ENCODE measurements at places on chromosomes 2 and 18. TPM values are rescaled to one million over a fixed set of nuclear protein-coding genes. Genes with fewer than 3 reads are reported as not detected.
A peak's percentile ranks its signal among the peaks of the same experiment; 100 is the strongest.

DNA sequence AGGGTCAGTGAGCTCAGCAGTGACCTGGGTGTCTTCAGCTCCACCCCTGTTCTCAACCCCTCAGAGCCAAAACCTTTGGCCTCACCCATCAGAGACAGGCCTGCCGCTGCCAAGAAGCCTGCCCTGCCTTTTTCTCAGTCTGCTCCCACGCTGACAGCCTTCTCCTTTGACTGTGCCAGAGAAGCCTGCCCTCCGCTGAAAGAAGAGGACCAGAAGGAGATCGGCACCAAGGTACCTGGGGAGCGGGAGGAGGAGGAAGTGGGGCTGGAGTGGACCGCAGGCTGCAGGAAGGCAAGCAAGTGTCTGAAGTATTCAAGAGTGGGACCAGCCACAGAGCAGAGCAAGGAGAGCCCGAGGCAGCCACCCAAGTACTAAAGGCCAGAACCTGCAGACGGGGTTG is 33.2 kb downstream of the TOGARAM2 start:
- no peak for DNase-seq

- no peak for DNase-seq
Measured at GRCh38 chr2:238202326-238203093, 985 bp downstream of the ILKAP start.

DNA sequence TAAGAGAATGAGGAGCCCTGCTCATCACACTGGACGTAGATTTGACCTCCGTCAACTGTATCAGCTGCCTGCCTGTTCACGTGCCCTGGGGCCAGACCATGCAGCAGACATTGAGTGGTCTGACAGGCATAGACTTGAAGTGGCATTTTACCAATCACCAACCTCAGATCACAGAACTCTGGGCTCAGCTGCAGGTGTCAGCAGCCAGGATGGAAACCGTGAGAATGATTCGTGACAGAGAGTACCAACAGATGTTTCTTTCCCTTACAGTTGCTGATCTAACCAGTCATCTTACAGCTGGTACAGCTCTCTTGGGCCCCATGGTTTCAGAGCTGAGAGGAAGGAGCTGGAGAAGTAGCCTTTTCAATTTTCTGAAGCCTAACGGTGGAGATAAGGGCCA is 148.9 kb downstream of the EN1 start:
- DNase-seq: no peak

DNA sequence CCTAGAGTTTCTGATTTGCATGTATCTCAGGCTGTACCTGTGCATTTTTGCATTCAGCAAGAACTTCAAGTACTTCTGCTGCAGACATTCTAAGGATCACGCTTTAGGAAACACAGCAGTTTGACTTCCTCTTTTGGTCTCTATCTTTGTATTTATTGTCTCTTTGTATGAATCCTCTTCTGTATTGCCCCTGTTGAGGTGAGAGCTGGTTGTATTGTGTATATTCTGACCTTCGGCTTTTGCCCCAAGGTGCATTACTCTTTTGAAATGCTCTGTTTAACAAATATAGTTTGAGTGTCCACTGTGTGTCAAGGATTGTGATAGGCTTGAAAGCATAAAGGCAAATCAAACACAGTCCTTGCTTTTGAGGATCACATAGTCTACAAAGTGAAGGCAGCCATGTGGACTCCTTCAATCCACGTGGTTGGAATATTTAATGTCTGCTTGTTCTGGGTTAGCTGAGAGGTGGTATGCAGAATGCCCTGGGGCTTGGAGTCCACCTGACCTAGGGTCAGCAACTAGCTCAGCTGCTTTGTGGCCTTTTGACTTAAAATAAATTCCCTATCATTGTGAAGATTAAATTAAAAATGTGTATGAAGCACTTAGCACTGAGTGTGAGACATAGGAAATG is 108.1 kb downstream of the LYPD6 start:
- DNase-seq: no peak

Gene CDCA7
- polyA plus RNA-seq: 0.34 TPM

DNA sequence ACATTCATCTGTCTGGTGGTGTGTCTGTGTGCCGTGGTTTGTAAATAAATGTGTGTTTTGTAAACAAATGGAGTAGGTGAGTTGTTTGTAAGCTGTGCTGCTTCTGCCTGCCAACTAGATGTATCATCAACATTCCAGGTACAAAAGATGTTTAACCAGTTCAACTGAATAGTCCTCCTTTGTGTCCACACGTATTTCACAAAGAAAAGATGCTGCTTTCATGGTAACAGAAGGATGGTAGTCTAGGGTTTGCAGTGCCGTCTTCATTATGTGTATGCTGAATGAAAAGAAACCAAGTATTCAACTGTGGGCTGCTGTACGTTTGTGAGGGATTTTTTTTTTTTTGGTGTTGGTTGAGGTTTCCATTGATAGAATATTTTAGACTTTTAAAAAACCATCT is 72.1 kb downstream of the CAMKMT start:
- no peak for DNase-seq

Gene UGT1A1
- polyA plus RNA-seq: 3.6 TPM

Gene RALBP1
- 59.5 TPM for polyA plus RNA-seq

GRCh38 chr2:100126201-100126600 is 16.2 kb downstream of the AFF3 start:
- no peak for DNase-seq

Gene C2orf78
- not detected for polyA plus RNA-seq

- no peak for DNase-seq
Measured at GRCh38 chr2:197236816-197237215, 73.8 kb downstream of the ANKRD44 start.

Gene CPLX4
- polyA plus RNA-seq: not detected

- peak; percentile 91 for DNase-seq
Measured at GRCh38 chr2:176157499-176158185, 535 bp downstream of the HOXD3 start.

- DNase-seq: no peak
Measured at GRCh38 chr2:126616606-126617069, 39.3 kb upstream of the GYPC start.

Gene EMILIN1
- 32.1 TPM for polyA plus RNA-seq

Gene RNF152
- 37.6 TPM for polyA plus RNA-seq

Gene RNF181
- polyA plus RNA-seq: 407 TPM

Gene TCF23
- not detected for polyA plus RNA-seq

DNA sequence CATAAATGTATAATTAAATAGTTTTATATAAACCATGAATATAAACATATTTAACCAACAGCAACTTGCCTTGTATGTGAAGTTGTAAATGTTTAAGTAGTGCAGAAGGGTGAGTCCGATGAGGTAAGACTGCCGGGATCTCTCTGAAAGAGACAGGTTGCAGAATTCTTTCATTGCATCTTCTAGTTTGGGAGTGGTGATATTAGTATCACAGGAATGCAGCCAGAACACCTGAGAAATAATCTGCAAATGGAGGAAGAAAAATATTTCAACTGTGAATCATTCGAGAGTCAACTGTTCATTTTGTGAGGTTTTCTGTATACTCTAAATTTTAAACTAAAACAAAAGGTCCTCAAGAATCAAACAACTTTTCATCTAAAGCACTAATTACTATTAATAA is 123.0 kb downstream of the ABCA12 start:
- DNase-seq: no peak

Gene AGPS
- polyA plus RNA-seq: 7.9 TPM

DNA sequence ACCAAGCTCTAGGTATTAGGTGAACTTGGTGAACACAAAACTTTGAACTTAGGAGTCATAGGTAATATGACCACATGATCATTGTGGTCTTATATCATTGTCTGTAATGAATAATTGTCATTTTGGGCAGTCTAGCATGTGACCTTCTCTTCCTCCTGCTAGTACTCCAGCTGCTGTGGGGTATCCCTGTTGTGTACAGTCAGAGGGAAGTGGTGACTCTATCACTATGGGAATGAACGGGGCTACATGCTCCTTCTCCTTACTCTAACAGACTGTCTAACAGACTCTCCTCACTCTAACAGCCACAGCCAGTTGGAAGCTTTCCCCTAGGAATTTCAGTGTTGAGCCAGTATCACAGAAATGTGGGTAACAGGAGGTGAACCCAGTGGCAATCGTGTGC is 68.2 kb upstream of the NEDD4L start:
- no peak for DNase-seq

GRCh38 chr2:135931776-135932443 is 53.5 kb downstream of the DARS1 start:
- no peak for DNase-seq

DNA sequence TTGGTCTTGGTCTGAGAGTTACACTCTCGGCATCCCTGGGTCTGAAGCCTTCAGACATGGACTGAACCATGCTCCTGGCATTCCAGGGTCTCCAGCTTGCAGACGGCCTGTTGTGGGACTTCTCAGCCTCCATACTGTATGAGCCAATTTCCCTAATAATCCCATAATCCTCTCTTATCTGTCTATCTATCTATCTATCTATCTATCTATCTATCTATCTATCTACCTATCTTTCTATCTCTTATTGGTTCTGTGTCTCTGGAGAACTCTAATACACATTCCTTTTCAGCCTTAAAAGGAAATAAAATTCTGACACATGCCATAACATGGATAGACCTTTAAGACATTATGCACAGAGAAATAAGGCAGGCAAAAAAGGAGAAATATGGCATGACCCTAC is 24.4 kb downstream of the SLC39A6 start:
- DNase-seq: no peak

DNA sequence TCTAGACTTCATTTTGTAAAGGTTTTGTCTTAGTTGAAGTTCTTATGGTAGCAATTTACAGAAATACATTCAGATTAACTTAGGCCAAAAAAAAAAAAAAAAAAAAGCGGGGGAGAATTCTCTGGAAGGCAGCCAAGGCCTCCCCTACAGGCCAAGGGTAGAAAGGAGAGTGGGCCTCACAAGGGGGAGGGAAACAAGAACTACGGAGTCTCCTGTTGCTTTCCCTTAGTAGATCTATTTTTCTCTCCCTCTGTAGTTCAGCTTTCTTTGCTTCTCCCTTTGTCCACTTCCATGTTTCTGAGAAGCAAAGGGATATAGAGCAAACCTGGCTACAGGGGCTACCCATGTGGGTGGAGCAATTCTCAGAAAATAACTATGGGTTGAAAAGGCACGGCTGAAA is 2.4 kb upstream of the STK11IP start:
- DNase-seq: peak; percentile 60

- DNase-seq: no peak
Measured at GRCh38 chr2:205500951-205501350, 181.3 kb upstream of the NRP2 start.

Gene CKAP2L
- not detected for polyA plus RNA-seq

Gene SERPINB4
- polyA plus RNA-seq: not detected

DNA sequence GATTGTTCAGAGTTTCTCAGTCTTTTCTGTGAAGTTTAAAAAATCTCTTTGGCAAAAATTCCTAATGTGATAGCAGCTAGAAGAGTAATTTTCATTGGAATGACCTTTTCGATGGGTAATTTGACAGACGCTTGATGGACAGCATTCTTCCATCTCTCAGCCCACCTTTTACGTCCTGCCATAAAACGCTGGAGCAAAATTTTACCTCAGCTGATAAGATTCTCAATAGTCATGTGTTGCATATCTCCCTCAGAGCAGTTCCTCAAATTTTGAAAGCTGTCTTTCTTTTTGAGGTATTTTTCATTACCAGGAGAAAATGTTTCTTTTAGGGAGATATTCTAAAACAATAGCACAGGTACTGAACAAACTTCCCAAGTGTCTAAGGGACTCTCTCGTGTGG is 441.4 kb downstream of the PARD3B start:
- no peak for DNase-seq

GRCh38 chr18:22688877-22689496 is 244.1 kb upstream of the RBBP8 start:
- no peak for DNase-seq

DNA sequence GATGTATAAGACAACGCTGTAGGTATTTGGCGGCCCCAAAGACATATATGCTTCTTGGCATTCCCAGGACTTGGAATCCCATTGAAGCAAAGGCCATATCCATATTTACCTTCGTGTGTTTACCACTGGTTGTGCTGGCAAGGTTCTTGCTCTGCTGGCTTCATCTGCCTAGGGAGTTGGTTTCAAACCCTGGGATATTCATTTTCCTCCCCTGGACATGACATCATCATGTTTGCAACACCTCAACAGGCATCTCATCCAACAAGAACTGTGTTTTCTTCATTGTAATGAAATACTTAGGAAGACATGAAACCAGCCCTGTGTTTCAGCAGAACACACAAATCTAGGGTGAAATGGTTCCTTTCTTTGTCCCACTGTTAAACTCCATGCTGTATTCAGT is 77.9 kb upstream of the PHLPP1 start:
- no peak for DNase-seq

DNA sequence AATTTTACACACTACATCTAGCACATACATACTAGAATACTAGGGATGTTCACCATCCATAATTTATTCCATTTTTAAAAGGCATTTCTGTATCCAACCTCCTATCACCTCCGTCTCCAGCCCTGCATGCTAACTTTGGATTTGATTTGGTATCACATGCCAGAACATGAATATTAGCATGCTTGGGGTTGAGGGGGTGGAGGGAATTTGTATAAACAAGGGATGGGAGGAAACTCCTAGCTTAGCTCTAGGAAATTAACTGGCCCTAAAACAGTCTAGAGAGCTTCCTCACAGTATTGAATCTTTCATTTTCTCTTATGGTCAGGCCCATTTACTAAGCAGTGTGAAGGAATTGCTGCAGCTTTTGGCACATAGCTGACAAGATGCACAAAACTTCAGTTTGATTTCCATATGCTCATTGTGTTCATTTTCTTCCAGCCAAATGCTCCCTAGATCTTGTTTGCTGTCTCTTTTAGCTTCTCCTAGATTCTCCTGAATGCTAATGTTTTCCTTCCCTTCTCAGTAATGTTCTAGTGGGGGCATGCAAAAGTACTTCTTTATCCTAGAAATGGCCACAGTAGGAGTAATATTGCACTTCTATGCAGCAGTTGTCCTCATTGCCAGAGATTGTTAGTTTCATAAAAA is 135.2 kb downstream of the VWC2L start:
- DNase-seq: no peak

DNA sequence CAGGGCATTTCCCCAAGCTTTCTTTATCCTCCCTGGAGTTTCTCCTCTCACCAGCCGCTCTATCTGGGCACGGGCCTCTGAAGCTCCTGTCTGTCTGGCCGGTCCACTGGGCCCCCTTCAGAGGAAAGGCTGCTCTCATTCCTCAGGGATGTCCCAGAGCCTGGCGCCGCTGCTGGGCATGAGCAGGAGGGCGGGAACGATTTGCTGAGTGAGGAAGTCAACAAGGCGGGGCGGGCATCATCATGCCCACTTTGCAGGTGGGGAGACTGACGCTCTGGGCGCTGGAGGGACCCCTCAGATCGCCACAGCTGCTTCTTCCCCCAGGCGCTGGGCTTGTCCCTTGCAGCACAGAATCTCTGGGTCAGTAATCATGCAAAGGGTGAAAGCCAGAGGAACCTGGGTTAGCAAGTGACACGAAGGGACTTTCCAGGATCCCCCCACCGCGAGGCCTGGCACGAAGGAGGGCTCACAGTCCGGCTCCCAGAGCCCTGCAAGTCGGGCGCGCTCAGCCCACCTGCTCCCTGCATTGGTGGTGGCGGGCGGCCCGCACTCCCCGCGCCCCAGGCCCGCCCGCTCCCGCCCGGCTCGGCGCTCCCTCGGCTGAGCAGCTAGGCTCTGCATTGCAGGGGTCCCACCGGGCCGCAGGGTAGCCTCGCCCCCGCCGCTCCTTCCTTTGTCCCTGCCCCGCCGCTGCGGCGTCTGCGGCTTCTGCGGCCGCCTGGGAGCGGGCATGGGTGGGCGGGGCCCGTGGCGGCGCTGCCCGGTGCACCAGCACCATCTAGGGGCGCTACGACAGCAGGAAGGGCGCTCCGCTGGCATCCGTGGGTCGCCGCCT is 157.8 kb downstream of the CYRIA start:
- DNase-seq: peak; percentile 87
